ENCODE measurements at places on chromosomes 1 and 21. TPM values are rescaled to one million over a fixed set of nuclear protein-coding genes. Genes with fewer than 3 reads are reported as not detected.

CHAF1B gene
- 8.3 TPM for polyA plus RNA-seq

AADACL4 gene
- polyA plus RNA-seq: 1.7 TPM

GRCh38 chr1:98468111-98468717 is 193.3 kb upstream of the SNX7 start:
- DNase-seq: peak; percentile 13

- no peak for DNase-seq
Observed at GRCh38 chr1:198829944-198830343, 191.1 kb downstream of the PTPRC start.

GRCh38 chr1:228361314-228362140 is 45.1 kb downstream of the TRIM11 start:
- no peak for DNase-seq

All from right renal cortex interstitium (tissue), 3 donors.